GOT3 (cell line): ENCODE measurements at places on chromosomes 7 and 10.

DNA sequence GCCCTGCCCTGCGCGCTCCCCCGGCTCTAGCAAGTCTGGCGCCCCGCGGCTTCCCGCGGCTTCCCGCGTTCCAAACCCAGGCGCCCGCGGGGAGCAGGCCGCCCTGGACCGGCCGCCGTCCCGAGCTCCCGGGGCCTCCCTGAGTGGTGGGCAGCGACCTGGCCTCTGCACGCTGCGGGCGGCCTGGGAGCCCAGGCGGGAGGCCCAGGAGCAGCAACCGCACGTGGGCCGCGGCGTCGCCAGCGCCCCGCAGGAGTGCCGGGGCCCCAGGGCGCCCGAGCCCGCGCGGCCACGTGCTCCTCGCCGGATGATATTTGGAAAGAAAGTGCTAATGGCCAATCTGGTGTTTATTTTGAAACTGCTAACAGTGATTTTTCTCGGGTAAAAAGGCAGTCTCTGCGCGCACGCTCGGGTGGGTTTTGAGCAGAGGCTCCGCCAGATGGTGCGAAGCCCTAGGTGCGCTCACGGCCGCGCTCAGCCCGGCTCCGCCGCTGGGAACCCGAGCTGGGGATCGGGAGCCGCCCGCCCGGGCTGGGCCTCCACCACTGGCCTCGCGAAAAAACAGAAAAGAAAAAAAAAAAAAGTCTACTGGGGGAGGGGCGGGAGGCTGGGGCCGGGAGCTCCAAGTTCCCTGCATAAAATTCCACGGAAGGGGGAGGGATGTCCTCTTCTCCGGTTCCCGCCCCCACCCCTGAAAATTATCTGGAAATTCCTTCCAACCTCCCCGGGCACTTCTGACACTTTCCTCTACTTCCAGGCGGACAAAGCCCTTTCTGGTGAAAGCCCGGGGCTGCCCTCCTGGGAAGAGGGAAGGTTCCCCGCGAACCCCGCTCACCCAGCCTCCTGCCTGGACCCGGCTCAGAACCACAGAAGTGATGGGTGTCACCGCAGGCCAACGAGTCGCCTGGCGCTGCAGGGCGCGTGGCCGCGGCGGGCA lies 4.3 kb downstream of the EBF3 start:
- no peak for DNase-seq

GRCh38 chr7:93981480-93981874 lies 22.7 kb downstream of the BET1 start:
- DNase-seq = no peak

GRCh38 chr10:86536294-86536861 lies 14.8 kb upstream of the WAPL start:
- DNase-seq = no peak

DNA sequence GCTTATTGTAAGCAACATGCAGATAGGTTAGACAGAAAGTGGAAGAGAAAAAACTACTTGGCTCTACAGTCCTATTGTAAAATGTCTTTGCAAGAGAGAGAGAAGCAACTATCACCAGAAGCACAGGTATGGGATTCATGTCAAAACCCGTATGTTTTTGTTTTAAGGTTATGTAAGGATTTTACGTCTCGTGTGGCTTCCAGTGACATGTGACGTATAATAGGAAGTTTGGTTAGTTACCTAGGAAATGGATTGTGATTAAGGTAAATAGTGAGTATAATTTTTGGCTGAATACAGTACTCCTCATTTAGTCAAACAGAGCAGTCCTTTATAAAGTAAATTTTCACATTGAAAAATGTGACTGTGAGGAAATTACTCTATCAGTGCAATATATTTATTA lies 62.0 kb downstream of the PHF14 start:
- DNase-seq = no peak

DNA sequence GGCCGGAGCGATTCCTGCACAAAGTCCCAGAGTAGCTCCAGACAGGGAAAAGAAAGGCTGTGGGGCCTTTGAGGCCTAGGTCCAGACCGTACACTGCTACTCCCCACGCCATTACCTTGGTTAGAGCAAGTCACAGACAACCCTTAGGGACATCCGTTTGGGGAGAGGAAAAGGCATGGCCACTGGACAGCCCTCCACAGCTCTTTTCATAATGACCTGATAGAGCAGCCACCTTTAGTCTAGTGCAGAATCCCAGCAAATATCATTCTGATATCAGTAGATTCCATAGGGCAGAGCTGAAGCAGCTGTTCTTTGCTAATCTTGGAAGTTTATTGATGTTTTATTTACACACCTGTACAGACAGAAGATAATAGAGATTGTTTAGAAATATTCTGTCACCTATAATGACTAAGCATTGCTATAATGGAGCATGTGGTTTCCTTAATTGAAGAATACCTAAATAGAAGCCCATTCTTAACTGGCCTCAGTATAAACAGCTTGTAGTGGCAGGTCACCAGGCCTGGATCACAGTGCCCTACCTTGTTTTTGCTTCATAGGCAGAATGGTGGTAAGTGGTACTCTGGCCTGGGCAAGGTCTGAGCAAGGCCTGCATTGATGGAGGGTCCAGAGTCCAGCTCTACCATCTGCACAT lies 27.9 kb downstream of the OGDH start:
- DNase-seq = no peak

GRCh38 chr7:48041653-48041970 lies 6.3 kb downstream of the C7orf57 start:
- no peak for DNase-seq

GRCh38 chr10:107081644-107082043 lies 82.9 kb downstream of the SORCS1 start:
- DNase-seq = no peak

DNA sequence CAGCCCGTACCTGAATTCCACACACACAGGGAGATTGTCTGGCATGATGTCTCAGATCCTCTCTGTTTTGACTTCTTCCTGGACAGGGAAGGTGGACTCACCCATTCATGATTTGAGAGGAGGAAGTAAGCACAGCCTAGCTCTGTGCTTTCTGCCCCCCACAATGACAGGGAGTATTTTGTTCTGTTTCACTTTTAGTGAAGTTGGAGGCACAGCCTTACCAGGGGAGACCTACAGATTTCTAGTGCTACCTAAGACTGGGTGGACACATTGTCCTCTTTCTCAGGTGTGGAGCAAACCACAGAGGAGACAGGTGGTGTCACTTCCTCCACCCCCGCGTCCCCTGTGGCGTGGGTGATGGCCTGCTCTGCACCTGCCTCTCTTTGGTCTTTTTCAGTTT lies 408.6 kb upstream of the PFKP start:
- no peak for DNase-seq

GRCh38 chr7:92088266-92088665 lies 46.0 kb downstream of the CYP51A1 start:
- no peak for DNase-seq

GRCh38 chr7:17186745-17187530 lies 111.5 kb upstream of the AHR start:
- no peak for DNase-seq

DNA sequence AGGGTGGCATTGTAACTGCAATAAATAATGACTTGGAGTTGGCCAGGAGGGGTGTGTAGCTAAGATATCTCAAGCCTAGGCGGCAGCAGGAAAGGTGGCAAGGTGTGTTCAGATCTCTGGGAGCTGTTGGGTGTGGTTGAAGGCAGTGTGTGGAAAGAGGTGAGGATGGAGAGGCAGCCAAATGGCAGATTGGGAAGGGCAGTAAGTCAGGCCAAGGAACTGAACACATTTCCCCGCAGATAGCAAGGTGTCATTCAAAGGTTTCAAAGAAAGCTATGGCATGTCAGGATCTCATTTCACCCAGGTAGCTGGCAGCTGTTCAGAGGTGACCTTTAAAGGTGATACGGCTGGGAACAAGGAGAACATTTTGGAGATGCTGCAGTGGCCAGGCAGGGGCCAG lies 586.0 kb upstream of the MGMT start:
- DNase-seq = no peak

DNA sequence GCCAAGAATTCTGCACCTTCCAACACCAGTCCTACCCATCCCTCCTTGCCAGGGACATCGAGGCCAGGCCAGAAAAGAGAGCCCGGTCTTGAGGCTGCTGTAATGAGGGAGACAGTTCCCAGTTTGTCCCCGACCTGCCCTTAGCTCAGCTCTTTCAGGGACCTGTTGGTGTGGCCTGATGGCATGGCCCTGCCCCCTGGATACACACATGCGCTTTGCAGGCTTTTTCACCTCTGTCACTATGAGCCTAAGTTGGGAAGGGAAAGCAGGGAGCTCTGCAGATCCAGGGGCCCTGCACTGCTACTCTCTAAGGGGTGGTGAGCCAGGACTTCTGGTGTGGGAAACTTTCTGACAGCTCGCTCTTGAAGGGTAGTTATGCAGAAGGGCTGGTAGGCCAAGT lies 2.1 kb downstream of the SCD start:
- DNase-seq = no peak

DNA sequence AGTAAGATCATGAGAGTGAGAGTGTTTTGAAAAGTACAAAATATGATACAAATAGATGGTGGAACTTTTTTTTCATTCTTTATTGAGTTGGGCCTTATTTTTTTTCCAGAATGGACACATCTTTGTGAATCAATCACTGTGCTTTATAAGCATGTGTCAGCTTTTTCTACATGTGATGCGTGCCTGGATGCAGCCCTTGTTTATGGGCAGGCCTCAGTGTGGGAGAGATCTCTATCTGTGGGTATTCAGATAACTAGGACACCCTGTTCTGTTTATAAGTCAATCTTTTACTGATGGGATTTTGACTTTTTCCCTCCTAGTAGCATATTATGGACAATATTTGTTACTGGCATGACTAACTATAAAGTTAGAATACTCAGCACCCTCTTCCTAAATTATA lies 42.9 kb upstream of the IKZF1 start:
- no peak for DNase-seq

DNA sequence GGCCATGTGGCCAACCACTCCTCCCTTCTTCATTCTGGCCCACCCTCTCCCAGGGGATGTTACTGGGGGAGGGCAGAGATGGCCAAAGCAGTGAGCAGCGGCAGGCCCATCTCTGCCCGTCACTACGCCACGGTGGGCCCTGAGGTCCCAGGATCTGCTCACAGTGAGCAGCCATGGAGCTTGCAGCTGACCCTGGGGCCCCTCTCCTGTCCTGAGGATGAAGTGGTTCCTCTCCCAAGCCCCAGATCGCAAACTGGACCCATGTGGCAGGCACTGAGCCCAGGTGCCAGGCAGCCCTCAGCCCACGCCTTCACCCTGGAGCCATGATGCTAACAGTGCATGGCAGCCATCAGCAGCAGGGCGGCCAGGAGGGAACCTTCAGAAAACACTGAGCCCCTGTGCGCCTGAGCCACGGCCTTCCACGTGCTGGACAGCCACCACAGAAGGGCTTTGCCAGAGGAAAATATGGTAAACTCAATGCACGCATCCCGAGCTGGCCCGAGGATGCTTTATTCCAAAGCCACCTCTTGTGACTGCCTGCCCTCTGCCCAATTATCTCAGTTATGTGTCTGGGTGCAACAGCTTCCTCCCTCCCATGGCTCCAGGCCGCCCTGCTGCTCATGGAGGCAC lies 485.7 kb downstream of the PTPRN2 start:
- DNase-seq = no peak
